ENCODE measurements at places on chromosomes 5 and 9. TPM values are rescaled to one million over a fixed set of nuclear protein-coding genes. Genes with fewer than 3 reads are reported as not detected.
A peak's percentile ranks its signal among the peaks of the same experiment; 100 is the strongest.

GRCh38 chr9:95815961-95816360 lies 59.5 kb upstream of the ERCC6L2 start:
- no peak for ATAC-seq

DNA sequence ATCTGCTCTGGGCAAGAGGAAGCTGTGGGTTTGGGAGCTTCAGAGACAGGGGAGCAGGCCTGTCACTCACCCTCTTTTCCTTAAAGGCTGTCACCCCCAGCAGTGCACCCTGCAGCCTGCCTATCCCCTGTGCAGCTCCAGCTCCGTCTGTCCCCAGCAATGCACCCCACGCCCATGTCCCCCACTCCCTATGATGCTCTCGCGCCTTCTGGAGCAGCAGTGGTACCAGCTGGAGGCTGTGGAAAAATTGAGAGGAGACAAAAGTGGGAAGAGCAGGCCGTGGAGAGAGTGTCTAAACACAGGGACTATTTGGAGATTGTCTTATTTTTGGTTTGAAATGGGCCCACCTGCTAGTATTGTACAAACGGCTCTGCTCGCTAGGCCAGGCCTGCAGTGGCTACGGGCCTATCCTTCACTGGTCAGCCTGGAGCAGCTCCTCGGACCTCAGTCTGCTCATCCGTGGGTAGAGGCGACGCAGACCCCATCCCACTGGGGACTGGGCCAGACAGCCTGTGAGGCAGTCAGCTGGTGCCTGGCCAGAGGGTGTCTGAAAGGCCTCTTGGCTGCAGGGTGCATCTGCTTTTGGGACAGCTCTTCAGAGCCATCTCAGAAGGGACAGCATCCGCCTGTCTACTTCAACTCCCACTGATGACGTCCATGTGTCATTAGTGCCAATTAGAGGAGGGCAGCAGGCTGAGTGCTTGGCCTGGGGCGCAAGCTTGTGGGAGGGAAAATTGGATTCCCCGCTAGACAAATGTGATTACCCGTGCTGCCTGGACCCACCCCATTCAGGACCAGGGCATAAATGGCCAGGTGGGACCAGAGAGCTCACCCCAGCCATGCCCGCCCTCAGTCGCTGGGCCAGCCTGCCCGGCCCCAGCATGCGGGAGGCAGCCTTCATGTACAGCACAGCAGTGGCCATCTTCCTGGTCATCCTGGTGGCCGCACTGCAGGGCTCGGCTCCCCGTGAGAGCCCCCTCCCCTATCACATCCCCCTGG lies at the start of gene DBH:
Gene DBH, plus strand, starts transcription at position 831 of the 999 bp plus-strand sequence. Its CDS starts 9 bp downstream, at position 840.
- ATAC-seq = no peak

DNA sequence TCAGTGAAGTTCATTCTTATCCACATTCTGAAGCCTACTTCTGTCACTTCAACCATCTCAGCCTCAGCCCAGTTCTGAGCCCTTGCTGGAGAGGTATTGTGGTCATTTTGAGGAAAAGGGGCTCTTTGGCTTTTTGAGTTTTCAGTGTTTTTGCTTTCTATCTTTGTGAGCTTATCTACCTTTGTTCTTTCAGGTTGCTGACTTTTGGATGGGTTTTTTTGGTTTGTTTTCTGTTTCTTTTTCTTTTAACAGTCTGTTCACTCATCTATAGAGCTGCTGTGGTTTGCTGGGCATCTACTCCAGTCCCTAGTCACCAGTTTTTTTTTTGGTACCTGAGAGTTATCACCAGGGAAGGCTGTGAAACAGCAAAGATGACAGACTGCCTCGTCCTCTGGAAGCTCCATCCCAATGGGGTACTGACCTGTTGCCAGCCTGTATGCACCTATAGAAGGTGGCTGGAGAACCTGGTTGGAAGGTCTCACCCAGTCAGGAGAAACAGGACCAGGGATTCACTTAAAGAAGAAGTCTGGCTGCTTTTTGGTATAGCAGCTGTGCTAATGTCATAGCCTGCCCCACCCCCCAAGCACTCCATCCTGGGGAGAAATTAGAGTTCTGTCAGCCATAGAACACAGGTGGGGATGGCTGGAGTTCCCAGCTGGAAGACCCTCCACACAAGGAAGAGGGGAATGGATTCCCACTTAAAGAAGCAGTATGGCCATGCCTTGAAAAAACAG lies 138.6 kb upstream of the TSLP start:
- ATAC-seq = no peak

- no peak for ATAC-seq
Measured at GRCh38 chr5:36787365-36788093, 89.0 kb upstream of the NIPBL start.

DNA sequence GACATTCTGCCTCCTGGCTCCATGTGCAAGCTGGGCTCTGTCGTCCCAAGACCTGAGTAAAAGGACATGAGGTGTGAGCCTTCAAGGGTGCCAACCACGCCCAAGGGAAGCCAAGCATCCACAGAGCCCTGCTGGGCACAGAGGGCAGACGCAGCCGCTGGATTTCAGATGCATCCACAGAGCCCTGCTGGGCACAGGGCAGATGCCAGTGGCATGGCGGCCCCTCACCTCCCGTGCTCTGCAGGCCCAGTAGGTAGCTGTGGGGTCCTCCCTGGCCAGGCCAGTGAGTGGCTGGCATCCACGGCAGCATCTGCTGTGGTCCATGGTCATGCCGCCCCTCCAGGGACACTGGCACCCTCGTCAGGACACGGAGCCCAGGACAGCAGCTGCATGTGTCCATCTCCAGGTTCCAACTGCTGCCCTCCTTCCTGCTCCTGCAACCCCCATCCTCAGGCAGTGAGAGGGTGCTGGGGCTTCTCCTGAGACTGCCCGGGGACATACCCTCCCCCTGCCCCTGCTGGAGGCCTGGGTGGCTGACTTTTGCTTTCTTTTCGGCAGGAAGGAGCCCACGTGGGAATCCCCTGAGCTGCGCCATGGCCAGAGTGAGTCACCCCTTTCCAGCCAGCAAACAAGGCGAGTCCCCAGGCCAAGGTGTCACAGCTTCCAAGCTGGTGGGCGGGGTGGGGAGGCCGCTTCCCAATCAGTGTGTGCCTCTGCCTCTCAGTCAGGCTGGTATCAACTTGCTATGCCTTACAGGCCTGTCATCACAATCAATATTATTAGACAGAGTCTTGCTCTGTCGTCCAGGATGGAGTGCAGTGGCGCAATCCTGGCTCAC lies 4.0 kb upstream of the TRAF2 start:
- ATAC-seq = peak; percentile 66

- ATAC-seq = no peak
Measured at GRCh38 chr9:486156-486555, 271.5 kb downstream of the DOCK8 start.

GRCh38 chr5:9340085-9340484 lies 205.8 kb downstream of the SEMA5A start:
- no peak for ATAC-seq

GRCh38 chr9:84921175-84921574 lies 251.6 kb downstream of the NTRK2 start:
- ATAC-seq = no peak

- peak; percentile 74 for ATAC-seq
Measured at GRCh38 chr9:97367729-97368128, 44.2 kb upstream of the TDRD7 start.

- no peak for ATAC-seq
Measured at GRCh38 chr5:127995556-127995955, 88.0 kb upstream of the SLC12A2 start.

DNA sequence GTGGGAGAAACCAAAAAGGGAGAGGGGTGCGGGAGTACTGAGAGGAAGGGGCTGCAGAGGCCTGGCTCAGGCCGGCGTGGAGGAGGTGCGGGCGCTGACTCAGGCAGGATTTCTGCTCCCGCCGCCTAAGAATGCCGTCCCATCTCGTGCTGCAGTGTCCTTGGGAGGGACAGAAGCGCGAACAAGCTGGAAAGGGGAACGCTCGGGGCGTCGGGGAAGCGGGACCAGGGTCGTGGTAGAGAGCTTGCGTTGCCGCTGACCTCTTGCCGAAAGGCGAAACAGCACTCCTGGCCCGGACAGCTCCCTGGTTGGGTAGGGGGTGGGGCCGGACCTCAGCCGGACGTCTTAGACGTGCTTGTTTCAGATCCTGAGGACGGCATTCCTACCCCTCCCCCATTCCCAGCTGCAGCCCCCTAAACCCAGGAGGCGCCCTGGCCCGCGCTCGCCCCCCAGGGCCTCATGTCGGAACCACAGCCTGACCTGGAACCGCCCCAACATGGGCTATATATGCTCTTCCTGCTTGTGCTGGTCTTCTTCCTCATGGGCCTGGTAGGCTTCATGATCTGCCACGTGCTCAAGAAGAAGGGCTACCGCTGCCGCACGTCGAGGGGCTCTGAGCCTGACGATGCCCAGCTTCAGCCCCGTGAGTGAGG lies 1.1 kb downstream of the RELL2 start:
- peak; percentile 13 for ATAC-seq

GRCh38 chr5:60267907-60268306 lies 374.4 kb upstream of the PDE4D start:
- no peak for ATAC-seq

- no peak for ATAC-seq
Measured at GRCh38 chr5:36444582-36445418, 143.1 kb upstream of the RANBP3L start.

DNA sequence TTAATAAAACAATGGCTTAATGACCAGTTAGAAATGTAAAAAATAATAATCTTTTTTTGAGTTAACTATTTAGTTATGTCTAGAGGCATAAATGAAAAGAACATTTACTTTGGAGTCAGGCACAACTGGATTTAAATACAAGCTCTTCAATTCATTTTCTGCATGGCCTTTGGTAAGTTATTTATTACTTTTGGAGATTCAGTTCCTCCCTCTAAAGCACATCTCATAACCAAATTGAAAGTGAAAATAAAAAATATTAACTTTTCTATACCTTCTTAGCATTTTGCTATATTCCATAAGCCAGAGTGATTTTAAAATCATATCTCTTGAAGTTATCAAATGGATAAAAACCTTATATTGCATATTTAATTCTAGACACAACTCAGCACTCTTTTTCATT lies 434.9 kb upstream of the SMARCA2 start:
- ATAC-seq = no peak

GRCh38 chr5:75337366-75338021 lies 474 bp downstream of the HMGCR start:
- no peak for ATAC-seq

DNA sequence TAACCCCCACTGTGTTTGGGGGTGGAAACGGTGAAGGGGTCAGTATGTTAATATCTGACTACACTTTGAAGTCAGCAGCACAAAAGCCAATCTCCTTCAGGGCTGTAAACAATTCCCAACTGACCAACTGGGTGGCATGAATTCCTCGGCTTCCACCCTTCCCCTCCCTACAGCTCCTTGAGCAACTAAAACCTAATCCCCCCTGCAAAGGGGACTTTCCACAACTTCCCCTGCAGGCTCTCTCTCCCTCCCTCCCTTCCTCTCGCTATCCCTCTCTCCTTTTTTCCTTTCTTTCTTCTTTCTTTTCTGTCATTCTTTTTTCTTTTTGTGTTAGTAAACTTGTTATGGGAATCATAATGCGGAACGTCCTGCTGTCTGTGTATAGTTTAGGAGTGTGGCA lies 65.1 kb upstream of the PTCH1 start:
- ATAC-seq = no peak

GRCh38 chr5:150660108-150660831 lies 781 bp upstream of the MYOZ3 start:
- no peak for ATAC-seq

DNA sequence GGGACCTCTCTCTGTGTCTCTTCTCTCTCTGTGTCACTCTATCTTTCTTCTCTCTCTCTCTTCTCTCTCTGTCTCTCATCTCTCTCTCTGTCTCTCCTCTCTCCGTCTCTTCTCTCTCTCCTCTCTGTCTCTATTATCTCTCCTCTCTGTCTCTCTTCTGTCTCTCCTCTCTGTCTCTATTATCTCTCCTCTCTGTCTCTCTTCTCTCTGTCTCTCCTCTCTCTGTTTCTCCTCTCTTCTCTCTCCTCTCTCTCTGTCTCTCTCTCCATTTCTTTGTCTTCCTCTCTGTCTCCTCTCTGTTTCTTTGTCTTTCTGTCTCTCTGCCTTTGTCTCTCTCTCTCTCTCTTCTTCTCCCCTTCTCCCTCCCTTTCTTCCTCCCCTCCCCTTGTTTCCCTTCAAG lies 3.2 kb upstream of the OLFM1 start:
- ATAC-seq = no peak

GRCh38 chr9:129778469-129778868 lies 24.5 kb upstream of the TOR1B start:
- ATAC-seq = no peak

- ATAC-seq = no peak
Measured at GRCh38 chr5:31794009-31794408, 155.1 kb downstream of the PDZD2 start.

DNA sequence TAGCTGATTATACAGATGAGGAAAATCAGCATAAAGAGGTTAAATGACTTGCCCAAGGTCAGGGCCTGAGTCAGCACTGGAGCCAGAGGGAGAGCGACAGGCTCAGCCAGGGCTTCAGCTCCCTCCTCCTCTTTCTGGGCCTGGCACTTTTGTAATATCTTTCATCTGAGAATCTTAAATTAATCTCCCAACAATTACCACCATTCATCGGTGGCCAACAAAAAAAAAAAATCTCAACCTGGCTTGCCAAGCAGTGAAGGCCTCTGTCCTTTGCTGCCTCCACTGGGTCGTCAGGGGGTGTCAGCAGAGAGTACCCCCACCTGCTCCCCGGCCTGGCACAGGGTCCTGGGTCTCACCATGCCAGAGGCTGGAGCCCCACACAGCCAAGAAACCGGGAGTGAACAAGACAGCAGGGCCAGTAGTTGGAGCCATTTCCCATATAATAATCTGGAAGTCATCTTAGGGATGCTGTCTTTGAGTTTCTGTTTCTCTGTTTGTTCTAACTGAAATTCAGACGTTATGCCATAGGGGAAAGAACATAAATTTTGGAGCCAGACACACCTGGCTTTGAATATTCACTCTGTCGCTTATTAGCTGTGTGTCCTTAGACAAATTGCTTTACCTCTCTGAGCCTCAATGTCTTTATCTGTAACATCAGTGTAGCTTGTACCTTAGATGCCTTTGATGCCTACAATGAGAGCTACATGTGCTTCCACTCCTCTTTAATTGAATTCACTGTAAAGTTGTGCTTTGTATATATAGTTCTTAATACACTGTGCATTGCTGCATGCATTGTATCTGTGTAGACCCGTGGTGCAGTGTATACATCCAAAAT lies 299.9 kb upstream of the MSX2 start:
- no peak for ATAC-seq

The COL27A1 gene
- 7.8 TPM for total RNA-seq

The FGFR4 gene
- 1.7 TPM for total RNA-seq

The ORM1 gene
- total RNA-seq = not detected

The GRM6 gene
- total RNA-seq = not detected

The UBAP2 gene
- 57.0 TPM for total RNA-seq

The IL11RA gene
- 48.9 TPM for total RNA-seq

The FAM78A gene
- 50.2 TPM for total RNA-seq

The CACNA1B gene
- not detected for total RNA-seq
